ENCODE measurements at places on chromosomes 11 and 22.

GRCh38 chr22:37457093-37457893 lies 28.9 kb downstream of the MFNG start:
- peak; percentile 93 for DNase-seq

GRCh38 chr11:45371251-45372115 lies 85.3 kb upstream of the SYT13 start:
- DNase-seq: peak; percentile 79

DNA sequence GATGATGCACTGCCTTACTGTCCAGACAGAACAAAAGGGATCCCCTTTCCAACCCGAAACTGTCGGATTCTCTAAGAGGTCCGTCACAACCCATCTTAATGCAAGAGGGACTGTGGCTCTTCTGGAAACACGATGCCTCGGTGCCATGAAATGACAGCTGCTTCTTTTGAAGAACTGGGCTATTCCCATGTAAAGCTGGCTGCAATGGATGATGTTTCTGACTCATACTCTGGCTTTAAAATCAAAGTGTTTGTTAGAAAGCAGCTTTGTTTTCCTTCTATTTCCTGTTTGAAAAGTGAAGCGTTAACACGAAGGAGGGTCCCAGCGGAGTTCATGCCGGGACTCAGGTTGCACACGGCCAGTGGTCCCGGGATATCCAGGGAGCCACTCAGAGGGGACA lies 3.1 kb downstream of the TP53AIP1 start:
- no peak for DNase-seq

- DNase-seq: no peak
Measured at GRCh38 chr11:45319077-45319476, 32.9 kb upstream of the SYT13 start.

GRCh38 chr11:84855508-84856245 lies 771.5 kb downstream of the DLG2 start:
- DNase-seq: no peak

GRCh38 chr11:69301455-69302401 lies 7.8 kb downstream of the MYEOV start:
- peak; percentile 57 for DNase-seq

GRCh38 chr11:62664405-62665074 lies 470 bp downstream of the C11orf98 start:
- no peak for DNase-seq

DNA sequence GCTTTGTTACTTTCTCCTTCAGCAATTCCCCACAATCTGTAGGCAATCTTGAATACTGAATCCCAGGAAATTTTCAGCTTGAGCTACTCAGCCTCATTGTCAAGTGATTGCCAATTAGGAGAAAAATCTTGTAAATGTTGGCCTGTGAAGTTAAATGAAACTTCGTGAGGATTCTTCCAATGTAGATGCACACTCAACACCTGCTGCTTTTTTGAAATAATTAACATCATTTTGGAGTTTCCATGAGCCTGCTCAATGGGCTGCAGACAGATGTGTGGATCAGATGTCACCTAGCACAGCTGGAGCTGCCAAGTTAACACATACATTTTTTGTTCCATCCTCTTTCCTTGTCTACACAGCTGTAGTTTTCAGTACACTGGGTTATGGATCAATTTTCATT lies 645.6 kb upstream of the LUZP2 start:
- DNase-seq: no peak
